ENCODE measurements at places on chromosomes 1 and 21.
A peak's percentile ranks its signal among the peaks of the same experiment; 100 is the strongest.

- DNase-seq, result no peak
Measured at GRCh38 chr1:16224472-16224871, 12.0 kb upstream of the ARHGEF19 start.

- peak; percentile 54 for DNase-seq
Measured at GRCh38 chr1:151189637-151190445, at the start of gene VPS72. Gene VPS72 (minus strand): TSS chr1:151190197. CDS start chr1:151190121, 76 bp downstream.

DNA sequence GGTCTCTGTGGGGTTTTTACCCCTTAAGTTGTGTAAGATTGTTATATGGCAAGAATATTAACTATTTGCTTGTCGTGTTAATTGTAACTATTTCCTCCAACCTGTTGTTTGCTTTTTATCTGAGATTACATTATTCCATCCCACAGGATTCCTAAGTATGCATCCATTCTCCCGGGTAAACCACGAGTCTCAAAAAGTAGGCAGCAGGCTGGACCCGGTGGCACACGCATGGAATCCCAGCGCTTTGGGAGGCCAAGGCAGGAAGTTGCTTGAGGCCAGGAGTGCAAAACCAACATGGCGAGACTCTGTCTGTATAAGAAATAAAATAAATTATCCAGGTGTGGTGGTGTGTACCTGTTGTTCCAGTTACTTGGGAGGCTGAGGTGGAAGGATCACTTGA is 12.6 kb upstream of the RSPO1 start:
- no peak for DNase-seq

DNA sequence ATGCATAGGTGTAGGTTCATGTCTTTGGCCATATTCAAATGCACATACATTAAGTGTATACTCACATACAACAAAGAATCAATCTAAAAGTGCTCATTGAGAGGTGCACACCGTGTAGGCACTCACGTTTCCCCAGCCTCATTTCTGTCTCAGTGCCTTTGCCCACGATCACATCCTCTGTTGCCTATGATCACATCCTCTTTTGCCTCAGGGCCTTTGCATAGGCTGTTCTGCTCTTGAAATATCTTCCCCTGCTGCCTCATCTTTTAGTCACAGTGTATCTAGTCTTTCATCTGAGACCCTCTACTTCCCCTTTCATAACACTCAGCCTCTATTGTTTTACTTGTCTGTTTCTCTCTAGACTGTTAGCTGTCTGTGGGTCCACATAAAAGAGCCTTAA is 69.3 kb downstream of the FOXD2 start:
- DNase-seq, result no peak
